DMS 273 treated with DMSO at 0.1 percent for 48 hours (cell line): ENCODE measurements at places on chromosomes 13 and 19.

- DNase-seq: no peak
Observed at GRCh38 chr19:30221176-30221575, 151.0 kb upstream of the ZNF536 start.

DNA sequence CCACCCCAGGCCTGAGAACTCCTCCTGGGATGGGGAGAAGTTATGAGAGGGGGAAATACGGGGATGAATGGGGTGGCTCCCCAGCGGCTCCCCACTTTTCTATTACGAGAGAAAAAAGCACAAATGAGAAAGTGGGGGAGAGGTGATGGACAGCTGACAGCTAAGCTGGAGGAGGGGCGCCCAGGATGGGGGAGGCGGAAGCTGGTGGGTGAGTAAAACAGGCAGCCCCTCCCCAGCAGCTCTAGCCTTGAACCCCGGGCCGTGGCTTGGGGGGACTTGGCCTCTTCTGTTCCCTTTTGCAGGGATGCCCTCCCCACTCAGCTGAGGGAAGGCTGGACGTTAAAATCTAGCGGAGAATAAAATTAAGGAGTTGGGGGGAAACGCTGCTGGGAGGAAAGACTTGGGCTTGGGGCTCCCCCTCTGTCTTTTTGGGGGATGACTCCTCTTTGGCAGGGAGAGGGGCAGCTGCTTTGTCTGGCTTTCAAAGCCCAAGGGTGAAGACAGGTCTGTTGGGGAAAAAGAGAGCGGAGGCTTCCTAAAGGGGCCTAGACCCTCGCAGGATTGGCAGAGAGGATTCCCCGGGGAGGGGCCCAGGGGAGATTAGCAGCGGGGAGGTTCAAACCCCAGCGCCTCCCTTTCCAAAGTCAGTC is 1.4 kb upstream of the SAMD1 start:
- no peak for DNase-seq

DNA sequence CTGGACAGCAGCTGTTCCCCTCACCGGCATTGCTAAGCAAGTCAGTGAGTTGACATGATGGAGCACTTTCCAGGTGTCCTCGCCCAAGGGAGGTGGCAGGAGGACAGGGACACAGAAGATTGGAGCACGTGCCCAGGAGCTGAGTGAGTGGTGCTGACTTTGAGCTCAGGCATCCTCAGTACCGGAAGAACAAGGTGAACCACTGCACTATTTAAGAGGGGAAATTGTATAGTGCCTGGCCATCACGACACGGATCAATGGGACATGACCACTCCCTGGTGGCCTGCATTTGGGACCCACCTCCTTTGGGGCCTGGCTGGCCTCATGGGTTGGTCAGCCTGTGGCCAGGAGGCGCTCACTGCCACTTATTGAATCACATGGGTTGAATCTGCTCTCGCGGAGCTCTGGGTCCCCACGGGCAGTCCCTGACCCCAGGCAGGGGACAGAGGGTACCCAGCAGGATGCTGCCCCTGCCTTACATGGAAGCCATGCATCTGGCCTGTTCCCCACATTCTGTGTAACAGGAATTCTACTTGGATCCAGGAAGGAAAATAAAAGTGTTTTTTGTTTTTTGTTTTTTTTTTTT is 206.9 kb upstream of the ZNF536 start:
- DNase-seq: no peak

- DNase-seq: no peak
Observed at GRCh38 chr13:48505597-48506091, 27.2 kb downstream of the RCBTB2 start.

- DNase-seq: no peak
Observed at GRCh38 chr13:43911278-43911677, 31.6 kb downstream of the LACC1 start.

GRCh38 chr19:51101171-51101865 is 6.9 kb downstream of the CTU1 start:
- DNase-seq: no peak

- DNase-seq: no peak
Observed at GRCh38 chr19:2391118-2391725, 31.2 kb downstream of the TMPRSS9 start.
